ENCODE measurements at places on chromosomes 7 and 10. TPM values are rescaled to one million over a fixed set of nuclear protein-coding genes. Genes with fewer than 3 reads are reported as not detected.

DNA sequence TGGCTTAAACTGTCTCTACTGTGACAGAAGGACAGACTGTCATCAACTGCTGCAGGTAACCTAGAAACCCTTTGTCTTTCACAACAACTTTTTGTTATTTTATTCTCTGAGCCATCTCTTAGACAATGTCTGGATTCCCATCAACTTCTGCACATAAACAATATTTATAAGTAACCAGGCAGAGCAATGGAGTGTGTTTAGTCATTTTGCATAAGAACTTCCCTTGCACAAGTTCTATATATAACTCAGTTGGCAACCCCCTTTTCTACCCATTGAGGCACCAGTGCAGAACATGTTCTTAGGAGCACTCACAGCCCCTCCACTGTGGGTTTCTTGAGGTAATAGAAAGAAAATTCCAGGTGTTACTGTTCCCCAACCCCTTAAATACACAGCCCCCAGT lies 65.0 kb upstream of the IL6 start:
- H3K36me3 ChIP-seq = no peaks in the 10 kb centered on the region
- H3K27me3 ChIP-seq = no peaks in the 10 kb centered on the region
- DNase-seq = no peak
- H3K4me3 ChIP-seq = no peak overlapping the region

DNA sequence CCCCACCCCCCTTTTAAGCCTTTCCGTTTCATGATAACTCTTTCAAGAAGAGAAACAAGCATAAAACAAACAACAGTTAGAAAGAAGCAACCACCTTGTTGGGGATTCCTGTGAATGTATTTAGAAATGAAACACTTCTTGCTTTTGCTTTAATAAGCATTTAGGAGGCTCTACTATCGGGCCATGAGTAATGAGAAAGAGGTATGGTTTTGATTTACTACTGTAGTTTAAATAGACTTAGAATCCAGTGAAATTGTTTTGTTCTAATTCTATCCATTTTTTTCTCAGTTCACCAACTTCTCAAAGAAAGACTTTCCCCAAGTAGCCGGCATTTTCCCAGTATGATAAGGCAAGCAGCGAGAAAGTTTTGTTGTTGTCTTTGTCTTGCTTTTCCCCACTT lies 168.7 kb upstream of the HABP2 start:
- peaks cover 11% of the 10 kb centered on the region for H3K4me1 ChIP-seq
- no peak for DNase-seq
- no peaks in the 10 kb centered on the region for H3K36me3 ChIP-seq
- H3K27me3 ChIP-seq = no peaks in the 10 kb centered on the region

GRCh38 chr7:103762877-103763276 lies 226.6 kb downstream of the RELN start:
- no peak overlapping the region for H3K27ac ChIP-seq
- H3K4me3 ChIP-seq = no peak overlapping the region
- DNase-seq = no peak
- H3K36me3 ChIP-seq = no peaks in the 10 kb centered on the region
- no peaks in the 10 kb centered on the region for H3K4me1 ChIP-seq

- H3K4me1 ChIP-seq = peaks cover 26% of the 10 kb centered on the region
- H3K27me3 ChIP-seq = no peaks in the 10 kb centered on the region
- no peak overlapping the region for H3K4me3 ChIP-seq
- peak; percentile 46 for DNase-seq
Observed at GRCh38 chr7:23020742-23021401, 6.9 kb upstream of the HYCC1 start.

DNA sequence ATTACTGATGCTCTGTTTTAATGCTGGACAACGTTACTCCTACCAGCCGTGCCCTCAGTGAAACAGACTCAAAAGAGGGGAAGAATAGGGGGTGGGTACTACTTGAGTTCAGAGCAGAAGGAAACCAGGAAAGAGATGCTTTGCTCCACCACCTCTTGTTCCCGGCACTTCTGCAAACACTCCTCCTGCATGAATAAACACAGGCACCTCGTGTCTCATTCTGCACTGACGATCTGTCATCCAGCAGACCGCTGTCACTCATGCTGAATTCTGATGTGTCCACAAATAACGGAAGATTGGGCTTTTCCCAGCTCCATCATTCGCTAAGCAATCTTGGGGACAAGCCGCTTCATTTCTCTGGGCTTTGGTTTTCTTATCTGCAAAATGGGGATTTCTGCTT lies 26.7 kb downstream of the YWHAG start:
- no peak for DNase-seq
- H3K36me3 ChIP-seq = peaks cover 35% of the 10 kb centered on the region
- H3K27me3 ChIP-seq = no peaks in the 10 kb centered on the region
- H3K27ac ChIP-seq = no peak overlapping the region
- H3K4me1 ChIP-seq = peaks cover 25% of the 10 kb centered on the region

GRCh38 chr7:140889150-140889549 lies 35.6 kb downstream of the BRAF start:
- no peak for DNase-seq
- no peak overlapping the region for H3K27ac ChIP-seq
- no peaks in the 10 kb centered on the region for H3K36me3 ChIP-seq
- no peaks in the 10 kb centered on the region for H3K27me3 ChIP-seq

DNA sequence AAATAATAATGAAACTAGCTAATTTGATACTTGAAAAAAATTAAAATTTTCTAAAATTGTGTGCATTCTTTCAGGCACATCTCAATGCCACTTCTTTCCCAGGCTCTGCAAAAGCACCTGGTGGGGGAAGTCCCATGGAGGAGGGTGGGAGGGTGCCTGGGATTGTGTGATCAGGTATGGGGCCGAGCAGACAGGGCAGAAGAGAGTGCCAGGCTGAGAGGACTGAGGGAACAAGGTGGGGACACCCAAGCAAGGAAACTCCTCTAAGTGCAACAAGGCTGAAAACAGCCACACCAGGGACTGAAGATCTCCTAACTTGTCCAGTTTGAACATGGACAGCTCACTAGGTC lies 13.8 kb downstream of the PARP12 start:
- H3K4me3 ChIP-seq = no peak overlapping the region
- H3K36me3 ChIP-seq = peaks cover 23% of the 10 kb centered on the region
- H3K27ac ChIP-seq = no peak overlapping the region
- DNase-seq = no peak

DNA sequence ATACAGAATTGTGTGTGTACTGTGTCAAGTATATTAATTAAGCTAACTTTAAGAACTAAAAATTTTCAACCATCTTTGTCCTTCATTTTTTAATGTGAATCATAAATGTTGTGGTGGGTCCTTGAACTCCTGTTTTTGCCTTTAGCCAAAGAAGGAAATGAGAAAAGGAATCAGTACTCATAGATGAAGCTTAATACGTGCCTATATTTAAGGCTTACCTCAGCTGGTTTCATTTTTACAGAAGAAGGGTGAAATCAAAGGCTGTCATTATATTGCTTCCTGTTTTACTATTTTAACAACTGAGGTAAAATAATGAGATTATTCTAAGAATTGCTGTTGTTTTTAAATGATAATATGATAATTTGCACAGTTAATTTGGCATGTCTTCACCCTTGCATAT lies 6.3 kb upstream of the SNX13 start:
- no peak overlapping the region for H3K4me3 ChIP-seq
- no peak for DNase-seq

DNA sequence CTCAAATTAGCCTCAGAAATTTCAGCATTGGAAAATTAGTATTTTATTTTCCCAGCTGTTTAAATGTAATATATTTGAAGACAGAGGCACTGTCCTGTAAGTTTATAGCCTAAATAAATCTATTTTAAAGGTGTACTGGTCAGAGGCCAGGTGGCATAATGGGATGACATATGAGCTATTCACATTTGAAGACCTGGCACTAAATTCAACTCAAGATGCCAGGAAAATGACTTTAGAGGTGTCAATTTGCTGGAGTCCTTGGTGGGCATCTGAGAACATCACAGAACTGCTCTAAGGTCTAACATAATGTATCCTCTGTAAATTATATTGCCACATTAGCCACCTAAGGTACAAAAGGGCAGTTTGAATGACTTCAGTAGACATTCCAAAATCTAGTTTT lies 348.9 kb upstream of the BMPER start:
- no peaks in the 10 kb centered on the region for H3K4me1 ChIP-seq
- H3K36me3 ChIP-seq = no peaks in the 10 kb centered on the region
- no peak overlapping the region for H3K27ac ChIP-seq
- no peaks in the 10 kb centered on the region for H3K27me3 ChIP-seq
- H3K4me3 ChIP-seq = no peak overlapping the region
- no peak for DNase-seq

DNA sequence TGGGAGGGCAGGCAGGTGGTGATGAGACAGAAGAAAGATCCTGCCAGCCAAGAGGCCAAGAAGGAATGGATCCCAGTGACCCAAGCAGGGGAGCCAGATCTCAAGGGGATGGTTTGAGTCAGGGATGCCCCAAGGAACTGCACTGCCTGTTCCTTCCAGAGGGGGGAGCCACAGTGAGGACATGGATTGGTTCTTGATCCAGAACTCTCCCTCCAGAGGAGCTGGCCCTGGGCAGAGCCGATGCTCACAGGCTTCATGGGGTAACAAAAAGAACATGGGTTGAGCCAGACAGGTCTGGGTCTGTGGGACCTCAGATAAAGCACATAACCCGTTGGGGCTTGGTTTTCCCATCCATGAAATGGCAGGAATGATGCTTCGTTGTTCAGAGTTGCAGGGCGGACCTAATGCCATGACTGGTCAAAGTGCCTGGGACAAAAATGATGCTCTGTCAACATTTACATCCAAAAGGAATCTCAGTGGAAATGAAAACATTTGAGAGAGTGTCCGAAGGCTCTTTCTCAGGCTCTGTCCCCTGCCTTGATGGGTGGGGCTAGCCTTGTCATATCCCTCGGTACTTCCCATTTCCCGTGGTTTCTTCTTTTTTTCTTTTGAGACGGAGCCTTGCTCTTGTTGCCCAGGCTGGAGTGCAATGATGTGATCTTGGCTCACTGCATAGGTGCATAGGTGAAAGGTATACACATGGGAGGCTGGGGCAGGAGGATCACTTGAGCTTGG lies 4.7 kb upstream of the DENND2A start:
- no peak for DNase-seq
- H3K4me1 ChIP-seq = no peaks in the 10 kb centered on the region
- H3K27me3 ChIP-seq = peaks cover 8% of the 10 kb centered on the region
- no peaks in the 10 kb centered on the region for H3K36me3 ChIP-seq
- no peak overlapping the region for H3K4me3 ChIP-seq

GRCh38 chr10:13674645-13675588 lies 88.2 kb downstream of the PRPF18 start:
- H3K27me3 ChIP-seq = no peaks in the 10 kb centered on the region
- H3K36me3 ChIP-seq = no peaks in the 10 kb centered on the region
- H3K4me1 ChIP-seq = no peaks in the 10 kb centered on the region
- no peak for DNase-seq

Gene ADAM22
- 0.21 TPM for polyA plus RNA-seq

Gene MMD2
- polyA plus RNA-seq = not detected

Gene TMEM229A
- not detected for polyA plus RNA-seq

Gene CALHM3
- not detected for polyA plus RNA-seq

Gene CNNM1
- polyA plus RNA-seq = 0.03 TPM

Gene AGMO
- polyA plus RNA-seq = not detected

Gene AIMP2
- 20.8 TPM for polyA plus RNA-seq

Gene GSTO2
- 1.2 TPM for polyA plus RNA-seq

Gene CCL26
- not detected for polyA plus RNA-seq
